ENCODE measurements at places on chromosomes 16 and 17.

DNA sequence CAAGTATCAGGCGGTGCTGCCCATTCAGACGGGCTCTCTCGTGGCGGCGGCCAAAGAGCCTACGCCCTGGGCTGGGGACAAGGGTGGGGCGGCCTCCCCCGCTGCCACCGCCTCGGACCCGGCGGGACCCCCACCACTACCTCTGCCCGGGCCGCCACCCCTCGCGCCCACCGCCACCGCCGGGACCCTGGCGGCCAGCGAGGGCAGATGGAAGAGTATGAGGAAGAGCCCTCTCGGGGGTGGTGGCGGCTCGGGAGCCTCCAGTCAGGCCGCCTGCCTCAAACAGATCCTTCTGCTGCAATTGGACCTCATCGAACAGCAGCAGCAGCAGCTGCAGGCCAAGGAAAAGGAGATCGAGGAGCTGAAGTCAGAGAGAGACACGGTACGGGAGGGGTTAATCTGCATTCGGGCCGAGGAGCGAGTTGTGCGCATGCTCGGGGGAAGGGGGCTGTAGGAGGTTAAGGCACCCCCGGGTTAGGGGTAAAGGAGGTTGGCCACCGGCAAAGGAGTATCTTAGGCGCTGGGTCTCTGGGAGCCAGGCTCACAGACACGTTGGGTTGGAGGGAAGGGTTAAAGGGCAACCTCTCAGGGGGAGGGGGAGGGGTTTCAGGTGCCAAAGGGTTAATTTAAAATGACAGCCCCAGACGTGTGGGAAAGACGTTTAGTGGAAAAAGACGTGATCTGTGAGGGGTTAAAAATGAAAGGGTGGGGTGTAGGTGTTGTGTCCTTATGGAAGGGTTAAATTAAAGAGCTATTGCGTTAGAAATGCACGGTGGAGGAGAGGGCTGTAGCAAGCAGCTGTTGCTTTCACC, 1.4 kb downstream of the MSL1 start:
- DNase-seq, result peak; percentile 46

DNA sequence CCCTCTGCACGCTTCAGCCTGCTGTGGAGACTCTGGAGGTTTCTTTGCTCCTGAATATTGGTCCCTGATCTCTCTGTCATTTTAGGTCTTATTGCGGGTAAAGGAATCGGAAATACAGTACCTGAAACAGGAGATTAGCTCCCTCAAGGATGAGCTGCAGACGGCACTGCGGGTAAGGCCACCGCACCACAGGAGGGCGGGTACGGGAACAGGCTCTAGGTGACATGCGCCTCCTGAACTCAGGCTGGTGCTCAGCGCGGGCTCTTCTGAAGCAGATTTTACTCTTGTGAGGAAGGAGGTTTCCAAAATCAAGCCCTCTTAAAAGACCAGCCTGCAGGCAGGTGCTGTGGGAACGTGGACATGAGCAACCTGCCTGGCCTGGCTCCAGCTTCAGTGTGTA, 29.8 kb downstream of the PLD6 start:
- no peak for DNase-seq

- no peak for DNase-seq
Observed at GRCh38 chr17:80720610-80721577, 176.3 kb downstream of the RPTOR start.

DNA sequence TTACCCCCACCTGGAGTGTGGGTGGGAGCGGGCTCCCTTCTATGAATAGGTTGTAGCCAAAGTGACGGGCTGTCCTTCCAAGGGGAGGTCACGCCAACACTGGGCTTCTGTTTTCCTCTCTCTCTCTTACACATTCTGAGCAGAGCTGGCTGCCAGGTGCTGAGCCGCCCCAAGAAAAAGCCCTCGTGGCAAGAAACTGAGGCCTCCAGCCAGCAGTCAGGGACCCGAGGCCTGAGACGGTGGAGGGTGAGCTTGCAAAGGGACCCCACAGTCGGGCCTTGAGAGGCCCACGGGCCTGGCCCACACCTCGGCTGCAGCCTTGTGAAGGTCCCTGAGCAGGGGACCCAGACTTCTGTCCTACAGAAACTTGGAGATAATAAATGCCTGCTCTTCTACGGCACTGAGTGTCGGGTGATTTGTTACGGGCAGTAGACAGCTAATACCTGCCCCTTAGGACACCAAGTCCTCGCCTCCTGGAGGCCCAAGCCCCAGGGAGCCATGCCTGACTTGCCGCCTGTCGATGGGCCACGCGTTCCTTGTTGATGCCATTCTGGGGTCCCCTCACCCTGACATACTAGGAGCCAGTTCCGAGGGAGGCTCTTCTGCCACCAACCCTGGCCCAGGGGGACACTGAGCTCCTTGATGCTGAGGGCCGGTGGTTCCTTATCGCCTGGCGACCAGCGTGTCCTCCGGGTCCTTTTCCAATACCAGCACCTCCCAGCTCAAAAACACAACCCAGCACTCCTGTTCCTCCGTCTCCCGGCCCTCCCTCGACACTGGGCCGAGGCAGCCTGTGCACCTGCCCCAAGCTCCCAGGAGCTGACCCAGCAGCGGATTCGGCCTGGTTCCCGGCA, 26.1 kb downstream of the SLC25A10 start:
- DNase-seq, result no peak

- no peak for DNase-seq
Observed at GRCh38 chr17:43438626-43439025, 39.8 kb downstream of the ARL4D start.

DNA sequence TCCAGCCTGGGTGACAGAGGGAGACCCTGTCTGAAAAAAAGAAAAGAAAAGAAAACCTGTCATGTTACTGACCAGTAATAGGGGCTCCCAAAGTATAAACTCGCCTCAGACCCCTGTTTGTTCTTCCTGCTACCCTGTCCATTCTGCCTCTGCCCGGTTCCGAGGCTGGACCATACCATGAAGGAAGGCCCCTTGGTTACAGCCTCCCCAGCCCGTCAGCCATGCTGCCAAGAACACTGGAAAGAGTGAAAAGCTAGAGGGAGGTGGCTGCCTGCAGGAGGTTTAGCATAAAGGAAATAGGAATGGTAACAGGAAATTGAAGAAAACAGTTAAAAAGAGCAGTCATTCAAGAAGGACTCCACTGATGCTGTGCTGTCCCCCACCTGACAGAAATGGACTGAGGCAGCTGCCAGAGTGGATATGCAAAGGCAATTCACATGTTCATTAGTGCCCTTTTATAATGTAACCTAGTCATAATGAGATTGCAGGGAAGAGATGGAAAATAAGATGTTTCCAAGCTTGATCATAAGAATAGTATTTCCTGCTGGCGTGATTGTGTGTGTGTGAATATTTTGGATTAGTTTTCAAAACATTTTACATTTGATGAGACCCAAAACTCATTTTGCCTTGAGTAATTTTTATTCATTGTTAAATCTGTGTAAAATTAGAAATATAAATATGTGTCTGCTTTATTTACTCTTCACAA, 102.6 kb downstream of the GOSR1 start:
- DNase-seq, result no peak

GRCh38 chr17:74736513-74737298, at the start of gene RAB37:
TSS of gene RAB37 (plus strand) at chr17:74737256. CDS start at chr17:74737273, 17 bp downstream.
- DNase-seq, result peak; percentile 69

Measured in upper lobe of left lung (tissue), 6 donors.